ENCODE measurements at places on chromosomes 3 and 15.

GRCh38 chr15:99181545-99181971 is 67.8 kb downstream of the TTC23 start:
- DNase-seq: no peak

DNA sequence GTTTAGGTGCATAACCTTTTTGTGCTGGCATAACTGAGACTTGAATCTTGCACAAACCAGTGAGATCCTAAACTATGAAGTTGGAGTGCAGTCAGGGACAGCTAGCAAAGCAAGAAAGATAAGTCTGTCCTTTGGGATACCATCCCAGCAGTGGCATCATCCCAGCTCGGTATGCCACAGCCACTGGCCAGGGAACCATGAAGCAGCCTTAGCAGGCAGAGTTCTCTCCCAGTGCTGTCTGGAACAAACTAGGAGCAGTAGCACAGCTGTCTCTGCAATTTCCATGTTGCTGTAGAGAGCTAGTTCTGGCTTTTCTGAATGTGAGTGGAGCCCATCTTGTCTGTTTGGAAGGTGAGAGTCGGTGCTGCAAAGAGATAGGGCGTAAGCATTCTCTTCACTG is 130.3 kb downstream of the DTWD1 start:
- DNase-seq: no peak

DNA sequence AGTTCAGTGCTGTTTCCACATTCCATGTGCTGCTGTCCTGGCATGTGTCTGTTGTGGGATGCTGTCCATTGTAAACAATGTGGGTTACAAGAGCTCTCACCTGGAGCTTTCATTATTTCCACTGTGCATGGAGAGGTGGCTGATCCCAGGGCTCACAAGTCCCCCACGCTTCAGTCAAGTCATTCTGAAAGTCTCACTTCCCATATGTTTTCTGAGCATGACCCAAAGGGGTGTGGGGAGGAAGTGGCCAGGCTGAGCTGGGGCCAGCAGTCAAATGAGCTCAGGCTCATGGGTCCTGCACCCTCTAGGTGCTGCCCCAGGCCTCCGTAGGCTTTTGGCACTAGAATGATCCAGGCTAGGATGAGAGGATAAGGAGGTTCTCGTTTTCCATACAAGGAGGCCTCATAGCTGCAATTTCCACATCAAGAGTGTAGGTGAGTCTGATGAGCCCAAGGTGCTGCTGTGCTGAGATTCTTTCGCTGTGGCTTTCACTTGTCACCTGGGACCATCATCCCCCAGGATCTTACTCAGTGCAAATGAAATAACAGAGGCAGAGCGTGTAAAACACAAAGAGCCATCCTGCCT is 22.0 kb downstream of the STARD5 start:
- peak; percentile 51 for DNase-seq

- DNase-seq: no peak
Measured at GRCh38 chr3:53303957-53304356, 43.4 kb downstream of the DCP1A start.

GRCh38 chr15:101028772-101029438 is 109.7 kb downstream of the LRRK1 start:
- DNase-seq: no peak

GRCh38 chr15:67114846-67115585 is 49.6 kb downstream of the SMAD3 start:
- DNase-seq: no peak

GRCh38 chr3:46114323-46114988 is 87.2 kb upstream of the XCR1 start:
- no peak for DNase-seq

- no peak for DNase-seq
Measured at GRCh38 chr3:171769461-171769860, 40.8 kb downstream of the PLD1 start.

DNA sequence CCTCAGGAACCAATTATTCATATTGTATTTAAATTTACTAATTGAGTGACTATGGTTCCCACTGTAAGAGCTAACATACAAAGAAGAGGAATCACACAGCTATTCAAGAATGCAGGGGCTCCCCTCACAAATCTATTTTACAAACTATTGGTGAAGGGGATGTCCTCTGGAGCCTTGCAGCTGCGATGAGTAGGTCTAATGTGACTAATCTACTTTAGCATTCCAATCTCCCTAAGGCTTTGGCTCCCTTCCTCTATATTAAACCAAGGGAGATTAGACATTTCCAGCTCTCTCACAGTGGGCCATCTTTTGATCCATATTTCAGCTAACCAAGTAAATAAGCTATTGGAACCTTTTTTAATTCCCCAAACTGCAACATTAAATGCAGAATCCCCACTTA is 514.2 kb upstream of the BCHE start:
- no peak for DNase-seq

Data from GM18507 (cell line).